ENCODE measurements at places on chromosomes 7 and 10.

DNA sequence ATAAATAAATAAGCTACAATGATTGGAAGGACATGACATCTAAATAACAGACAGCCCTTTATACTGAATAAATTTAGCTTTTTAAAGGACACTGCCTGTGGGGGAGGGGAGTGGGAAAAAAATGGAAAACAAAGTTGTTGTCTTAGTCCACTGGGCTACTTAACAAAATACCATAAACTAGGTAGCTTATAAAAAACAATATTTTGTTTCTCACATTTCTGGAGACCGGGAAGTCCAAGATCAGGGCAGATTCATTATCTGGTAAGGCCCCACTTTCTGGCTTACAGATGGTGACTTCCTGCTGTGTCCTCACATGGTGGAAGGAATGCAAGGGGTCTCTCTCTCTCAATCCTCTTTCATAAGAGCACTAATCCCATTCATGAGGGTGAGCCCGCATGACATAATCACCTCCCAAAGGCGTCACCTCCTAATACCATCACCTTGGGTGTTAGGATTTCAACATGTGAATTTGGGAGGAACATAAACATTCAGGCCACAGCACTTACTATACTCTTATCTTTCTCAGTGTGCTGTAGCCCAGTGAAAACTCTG lies 43.0 kb downstream of the DNAJC12 start:
- DNase-seq: no peak

- DNase-seq: no peak
Measured at GRCh38 chr7:151484971-151485707, 34.6 kb downstream of the RHEB start.

DNA sequence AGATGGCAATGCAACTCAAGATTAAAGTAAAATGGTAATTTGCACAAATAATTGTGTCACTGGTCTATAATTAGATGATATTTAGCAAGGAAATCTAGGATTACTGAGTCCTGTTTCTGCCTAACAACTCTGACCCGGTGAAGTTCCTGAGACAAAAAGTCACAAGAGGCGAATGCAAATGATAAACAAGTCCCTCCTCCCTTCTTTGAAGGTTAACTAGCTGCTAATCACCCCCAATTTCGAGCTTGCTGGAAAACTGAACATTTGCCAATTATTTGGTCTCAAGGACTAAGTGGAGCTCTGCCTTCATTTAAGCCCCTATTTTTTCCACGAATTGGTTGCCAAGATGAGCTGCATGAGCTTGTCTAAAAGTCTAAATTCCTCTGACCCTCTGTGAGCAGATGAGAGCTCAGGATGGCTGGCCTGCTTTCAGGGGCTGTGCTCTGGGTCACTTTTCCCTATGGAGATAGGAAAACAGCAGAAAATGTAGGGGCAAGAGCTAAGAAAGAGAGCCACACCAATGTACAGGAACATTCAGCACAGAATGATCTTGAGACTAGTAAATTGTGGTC lies 127.3 kb downstream of the MBL2 start:
- no peak for DNase-seq

GRCh38 chr7:102849079-102849478 lies 63.7 kb upstream of the LRRC17 start:
- no peak for DNase-seq

DNA sequence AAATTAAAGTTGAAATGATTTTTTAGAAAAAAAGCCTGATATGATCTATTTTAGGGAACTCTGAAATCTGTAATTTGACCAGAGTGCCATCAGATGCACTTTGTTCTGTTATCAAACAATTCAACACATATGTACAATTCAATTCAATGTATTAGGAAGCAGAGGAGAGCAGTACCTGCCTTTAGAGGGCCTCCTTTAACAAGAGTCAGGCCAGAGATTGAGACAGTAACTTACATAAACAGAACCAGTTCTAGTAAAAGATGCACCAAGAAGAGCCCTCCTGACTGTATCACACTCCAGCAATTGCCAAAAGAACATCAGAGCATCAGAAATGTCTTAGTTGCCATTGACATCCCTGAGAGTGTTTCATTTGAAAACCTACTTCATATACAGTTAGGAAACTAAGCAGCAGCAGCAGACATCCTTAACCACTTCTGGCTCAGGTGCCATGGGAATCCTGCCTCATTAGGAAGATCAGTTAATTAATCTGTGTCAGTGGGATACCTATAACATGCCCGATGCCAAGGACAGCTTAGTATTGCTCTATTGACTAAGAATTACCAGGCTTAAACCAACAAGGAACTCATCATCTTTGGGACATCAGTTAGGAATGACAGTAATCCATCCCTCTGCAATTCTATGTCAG lies 1222.6 kb upstream of the LRRN3 start:
- DNase-seq: no peak

Data from activated T-cell treated with anti-CD3 and anti-CD28 coated beads for 1 hour (primary cell).